ENCODE measurements at places on chromosomes 16 and 17.

DNA sequence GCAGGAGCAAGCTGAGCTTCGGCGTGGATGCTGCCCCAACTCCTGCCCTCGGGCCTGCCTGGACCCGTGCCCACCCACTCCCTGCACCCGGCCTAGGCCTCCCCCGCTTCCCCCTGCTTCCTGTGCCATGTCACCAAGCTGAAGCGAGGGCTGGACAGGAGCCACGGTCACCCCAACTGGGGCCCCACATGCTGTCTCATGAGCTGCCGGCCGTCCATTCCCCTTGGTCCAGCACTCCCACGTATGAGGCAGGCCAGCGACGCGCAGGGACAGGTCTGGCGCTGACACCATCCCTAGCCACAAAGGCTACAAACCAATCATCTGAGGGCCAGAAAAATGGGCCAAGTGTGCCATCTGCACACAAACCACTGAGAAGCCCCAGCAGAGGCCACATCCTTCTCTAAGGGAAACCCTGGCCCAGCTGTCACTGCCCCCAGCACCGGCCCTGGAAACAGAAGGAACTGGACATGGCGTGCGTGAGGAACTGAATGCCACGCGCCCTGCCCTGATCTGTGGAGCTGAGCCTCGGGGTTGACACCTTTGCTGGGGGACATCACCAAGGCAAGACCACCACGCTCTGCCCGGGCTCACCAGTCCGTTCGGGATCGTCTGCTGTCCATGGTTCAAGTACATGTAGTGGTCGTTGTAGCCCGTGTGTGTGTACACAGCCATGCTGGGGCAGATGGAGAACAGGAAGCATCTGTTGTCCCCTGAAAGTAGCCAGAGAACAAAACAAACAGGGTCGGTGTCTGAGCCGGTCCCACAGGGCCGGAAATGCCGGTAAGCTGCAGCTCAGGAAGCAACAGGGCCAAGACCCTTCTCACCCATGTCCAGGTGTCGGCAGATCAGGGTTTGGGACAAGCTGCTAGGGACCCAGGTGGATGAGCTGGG is 22.2 kb downstream of the MEAK7 start:
- no peak for DNase-seq

DNA sequence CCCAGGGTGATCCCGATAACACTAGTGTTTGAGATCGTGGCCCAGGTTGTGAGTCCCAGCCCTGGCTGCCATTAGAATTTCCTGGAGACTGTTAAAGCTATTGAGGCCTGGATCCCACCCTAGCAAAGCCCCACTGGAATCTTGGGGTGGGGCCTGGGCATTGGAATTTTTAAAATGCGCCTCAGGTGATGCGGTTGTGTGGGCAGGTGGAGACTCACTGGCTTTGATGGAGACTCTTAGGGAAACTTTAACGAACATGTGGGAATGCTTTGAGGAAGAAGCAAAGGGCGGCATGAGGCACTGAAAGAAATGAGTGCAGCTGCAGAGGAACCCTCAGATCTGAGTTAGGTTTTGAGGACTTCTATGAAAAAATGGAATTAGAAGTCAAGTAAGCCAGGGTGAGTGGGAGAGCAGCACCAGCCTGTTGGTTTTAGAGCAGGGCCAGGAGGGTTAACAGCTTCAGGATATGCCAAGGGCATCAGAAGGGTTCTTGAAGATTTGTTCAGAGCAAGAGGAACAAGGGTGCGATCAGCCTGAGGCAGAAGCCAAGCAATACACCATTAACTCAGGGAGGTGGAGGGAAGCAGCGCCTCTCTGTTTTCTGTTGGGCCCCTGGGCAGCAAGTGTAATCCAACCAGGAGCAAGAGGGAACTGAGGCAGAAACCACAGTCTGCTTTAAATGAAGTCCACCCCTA is 42.5 kb downstream of the KSR1 start:
- no peak for DNase-seq

GRCh38 chr16:81163671-81164070 is 67.5 kb upstream of the GCSH start:
- no peak for DNase-seq

DNA sequence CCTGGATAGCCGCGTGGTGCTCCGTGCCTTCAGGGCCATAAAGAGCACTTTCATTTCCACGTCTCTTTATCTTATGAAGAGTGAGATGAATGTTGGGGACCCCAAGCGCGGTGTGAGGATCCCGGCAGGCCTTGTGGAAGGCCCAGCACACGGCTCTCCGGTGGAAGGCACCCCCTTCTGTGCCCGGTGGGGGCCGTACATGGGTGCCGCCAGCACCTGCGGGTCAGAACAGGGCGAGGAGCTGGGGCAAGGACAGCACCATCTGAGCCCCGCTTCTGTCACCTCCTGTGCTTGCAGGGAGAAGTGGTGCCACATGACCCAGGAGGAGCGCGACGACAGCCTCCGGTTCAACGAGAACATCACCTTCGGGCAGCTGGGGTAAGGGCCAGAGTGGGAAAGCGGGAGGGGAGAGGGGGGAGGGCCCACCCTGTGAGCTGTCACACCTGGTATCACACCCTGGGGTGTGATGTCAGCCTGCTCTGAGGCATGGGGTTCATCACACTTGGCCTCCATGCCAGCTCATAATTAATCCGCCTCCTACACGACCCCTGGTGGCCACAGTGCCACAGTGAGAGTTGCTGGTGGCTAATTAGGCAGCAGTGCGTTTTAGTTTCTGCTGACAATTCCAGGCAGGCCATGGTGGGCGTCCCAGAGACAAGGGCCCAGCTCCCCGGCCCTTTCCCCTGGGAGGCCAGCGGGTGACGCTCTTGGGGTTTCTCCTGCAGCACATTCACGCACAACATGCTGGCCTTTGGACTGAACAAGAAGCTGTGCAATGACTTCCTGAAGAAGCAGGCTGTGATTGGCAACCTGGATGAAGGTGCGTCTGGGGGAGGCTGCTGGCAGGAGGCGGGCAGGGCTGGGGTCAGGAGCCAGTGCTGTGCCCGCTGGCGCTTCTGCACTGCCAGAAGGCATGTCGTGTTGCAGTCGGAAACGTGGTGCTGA is 25.7 kb downstream of the CIBAR2 start:
- DNase-seq, result no peak

DNA sequence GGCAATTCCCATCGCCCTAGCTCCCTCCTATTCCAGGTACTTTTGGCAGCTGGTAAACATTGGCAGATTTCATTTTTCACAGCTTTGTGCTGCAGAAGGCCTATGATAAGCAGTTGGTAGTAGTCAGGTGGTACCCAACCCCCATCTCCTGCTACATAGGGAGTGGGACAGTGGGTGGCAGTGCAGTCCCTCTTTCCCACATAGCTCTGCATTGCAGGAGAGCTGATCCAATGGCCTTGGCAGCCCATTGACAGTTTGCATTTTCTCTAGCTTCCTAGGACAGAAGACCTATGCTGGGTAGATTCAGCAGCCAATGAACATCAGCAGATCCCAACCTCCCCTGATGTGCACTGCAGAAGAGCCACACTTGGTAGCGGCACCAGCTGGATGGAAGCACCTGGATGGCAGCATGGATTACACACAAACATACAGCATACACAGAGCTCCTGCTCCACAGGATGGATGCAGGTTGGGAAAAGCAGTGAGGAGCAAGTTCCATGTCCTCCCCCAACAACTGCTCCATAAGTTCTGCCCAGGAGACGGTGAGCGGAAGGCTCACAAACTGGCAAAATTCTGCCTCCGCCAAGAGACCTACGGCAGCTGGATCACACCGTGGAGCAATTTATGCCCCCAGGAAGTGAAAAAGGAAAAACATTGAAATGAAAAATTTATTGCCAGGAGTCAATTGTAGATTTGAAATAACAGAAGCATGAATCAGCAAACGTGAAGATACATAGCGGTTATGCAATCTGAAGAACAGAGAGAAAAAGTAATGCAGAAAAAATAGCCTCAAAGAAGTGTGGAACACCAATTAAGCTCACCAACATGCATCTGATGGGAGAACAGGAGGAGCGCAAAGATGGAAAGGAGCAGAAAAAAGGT is 95.7 kb downstream of the CACNG1 start:
- no peak for DNase-seq

- DNase-seq, result no peak
Measured at GRCh38 chr17:39166437-39167335, 725 bp upstream of the ARL5C start.

DNA sequence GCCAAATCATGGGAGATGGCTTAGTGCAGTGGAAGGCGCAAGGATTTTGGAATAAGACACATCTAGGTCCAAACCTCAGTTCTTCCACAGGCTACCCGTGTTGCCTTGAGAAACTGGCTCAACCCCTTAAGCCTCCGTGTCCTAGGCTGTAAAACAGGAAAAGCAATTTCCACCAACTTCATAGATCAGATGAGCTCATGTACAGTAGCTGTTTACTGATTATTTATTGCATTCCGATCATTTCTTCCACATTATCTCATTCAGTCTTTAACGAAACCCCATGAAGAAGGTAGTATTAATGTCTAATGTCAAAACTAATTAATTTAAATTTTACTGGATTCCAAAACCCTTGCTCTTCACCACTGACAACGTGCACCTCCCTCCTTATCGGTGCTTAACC is 231.6 kb downstream of the GRIN2A start:
- DNase-seq, result no peak

GRCh38 chr16:5523829-5524228 is 426.2 kb upstream of the EEF2KMT start:
- DNase-seq, result no peak

DNA sequence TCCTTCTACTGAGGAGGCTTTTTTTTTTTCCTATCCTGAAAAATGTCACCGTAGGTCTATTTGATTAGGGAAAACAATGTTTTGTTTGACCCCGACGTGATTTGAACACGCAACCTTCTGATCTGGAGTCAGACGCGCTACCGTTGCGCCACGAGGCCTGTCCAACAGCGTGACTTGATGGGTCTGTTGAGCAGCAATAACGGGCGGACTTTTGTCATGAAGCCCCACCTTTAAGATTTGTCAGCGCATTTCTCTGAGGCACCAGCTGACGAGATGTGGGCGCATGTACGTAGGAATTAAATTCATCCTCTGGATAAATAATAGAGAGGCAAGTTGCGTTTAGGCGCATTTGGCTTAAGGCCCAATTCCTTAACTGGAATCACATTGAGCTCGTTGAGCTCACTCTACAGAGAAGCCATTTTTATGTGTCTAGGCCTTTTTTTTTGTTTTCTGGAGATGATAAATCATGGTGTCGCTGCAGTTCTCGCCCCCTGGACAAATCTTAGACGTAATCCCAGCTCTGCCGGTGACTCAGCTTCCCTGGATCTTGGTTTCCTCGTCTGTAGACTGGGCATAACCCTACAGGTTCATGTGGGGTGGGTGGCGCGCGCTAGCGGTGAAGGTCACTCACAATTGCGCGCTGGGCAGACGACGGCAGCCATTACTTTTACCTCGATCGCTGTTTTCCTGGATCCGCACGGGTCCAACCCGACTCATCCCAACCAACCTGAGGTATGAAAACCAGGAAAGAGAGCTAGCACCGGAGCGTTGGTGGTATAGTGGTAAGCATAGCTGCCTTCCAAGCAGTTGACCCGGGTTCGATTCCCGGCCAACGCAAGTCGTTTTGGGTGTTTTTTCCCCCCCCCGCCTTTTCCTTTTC is 10.6 kb upstream of the AURKB start:
- DNase-seq, result peak; percentile 39

GRCh38 chr16:51569203-51569931 is 418.3 kb upstream of the SALL1 start:
- no peak for DNase-seq

GRCh38 chr16:4500272-4500671 is 24.1 kb downstream of the HMOX2 start:
- no peak for DNase-seq

DNA sequence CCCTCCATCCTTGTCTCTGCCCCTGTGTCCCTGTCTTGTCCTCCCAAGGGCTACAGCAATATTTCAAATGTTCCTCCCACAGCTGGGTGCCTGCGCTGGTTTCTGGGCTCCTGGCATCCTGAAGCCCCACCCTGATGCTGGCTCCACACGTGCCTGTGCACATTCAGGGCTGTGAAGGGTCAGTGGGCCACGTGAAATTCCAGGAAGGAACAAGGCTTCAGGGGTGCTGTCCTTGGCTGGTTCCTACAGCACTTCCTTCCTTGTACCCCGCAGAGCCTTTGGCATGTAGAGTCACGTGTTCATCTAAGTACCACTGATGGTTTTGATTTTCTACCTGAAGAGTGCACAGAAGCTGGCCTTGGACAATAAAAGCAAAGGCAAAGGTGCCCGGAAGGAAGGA is 57.7 kb upstream of the NLK start:
- no peak for DNase-seq

DNA sequence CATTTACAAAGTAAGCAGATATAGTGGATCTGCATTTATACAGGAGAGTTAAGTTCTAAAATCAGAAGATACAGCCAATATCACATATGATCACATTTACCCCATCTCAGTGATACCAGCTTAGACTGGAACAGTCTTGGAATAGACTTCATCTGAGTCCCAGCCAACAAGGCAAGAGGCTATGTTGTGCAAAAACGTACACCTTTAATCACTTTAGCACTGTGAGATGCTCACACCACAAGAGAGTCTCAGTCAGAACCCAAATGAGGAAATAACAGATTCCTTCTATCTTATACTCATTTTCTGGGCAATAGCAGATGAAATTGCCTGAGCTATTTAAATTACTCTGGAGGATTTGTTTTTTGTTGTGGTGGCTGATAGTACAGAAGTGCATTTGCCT is 145.6 kb downstream of the ANKFN1 start:
- DNase-seq, result no peak

- DNase-seq, result no peak
Measured at GRCh38 chr17:40460968-40461731, 17.9 kb downstream of the IGFBP4 start.

GRCh38 chr17:606508-607250 is 108.0 kb downstream of the VPS53 start:
- no peak for DNase-seq

GRCh38 chr16:16041196-16041892 is 91.9 kb downstream of the ABCC1 start:
- DNase-seq, result no peak

DNA sequence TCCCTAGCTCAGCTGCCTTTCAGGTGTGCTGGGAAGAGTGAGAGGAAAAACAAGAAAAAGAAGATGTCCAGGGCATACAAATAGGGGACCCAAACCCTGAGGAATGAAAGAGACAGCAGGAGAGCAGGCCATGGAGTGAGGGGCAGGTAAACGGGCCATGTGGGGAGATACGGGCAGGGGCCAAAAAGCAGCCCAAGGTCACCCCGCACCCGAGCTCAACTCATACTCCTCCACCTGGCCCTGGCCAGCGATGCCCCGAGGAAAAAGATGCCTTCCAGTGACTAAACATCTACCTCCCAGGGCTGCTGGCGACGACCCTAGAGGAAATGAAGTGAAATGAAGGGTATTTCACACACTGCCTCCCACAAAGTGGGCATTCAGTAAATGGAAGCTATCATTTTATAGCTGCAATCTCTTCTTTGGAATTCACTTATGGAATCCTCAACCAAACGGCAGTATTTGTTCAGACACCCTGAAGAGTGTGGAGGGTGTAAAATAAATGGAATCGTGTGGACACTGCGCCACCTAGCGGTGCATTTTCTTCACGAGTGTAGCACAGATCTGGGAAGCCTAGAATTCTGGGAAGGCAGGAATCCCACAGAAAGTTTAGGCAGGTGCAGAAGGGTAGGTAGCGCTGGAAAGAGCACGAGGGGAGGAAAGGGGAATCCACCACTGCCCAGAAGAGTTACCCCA is 14.9 kb downstream of the ELAC2 start:
- no peak for DNase-seq

Data from NCI-H187 treated with DMSO at 0.1 percent for 48 hours (cell line).